ENCODE measurements at places on chromosomes 7 and 10.

DNA sequence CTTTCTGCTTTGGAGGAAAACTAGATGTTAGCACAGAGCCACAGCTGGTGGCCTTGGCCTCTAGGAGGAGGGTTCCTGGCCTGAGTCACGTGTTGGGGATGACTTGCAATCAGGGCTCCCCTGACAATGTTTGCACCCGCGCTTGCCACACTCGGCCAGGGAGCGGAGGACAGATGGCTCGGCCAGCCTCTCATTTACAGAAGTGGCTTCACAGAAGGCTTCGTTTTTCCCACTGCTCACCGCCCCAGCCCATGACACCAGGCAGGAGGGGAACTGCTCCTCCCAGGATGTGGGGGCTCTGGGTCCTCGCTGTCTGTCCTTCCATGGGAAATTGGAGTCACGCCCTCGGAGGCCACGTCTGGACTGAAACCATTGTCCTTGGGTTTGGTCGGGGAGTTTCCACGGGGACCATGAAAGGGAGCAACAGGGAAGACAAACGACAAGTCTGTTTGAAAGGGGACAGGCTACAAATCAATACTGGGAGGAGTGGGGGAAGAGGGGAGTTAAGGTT is 49.6 kb upstream of the UBE3C start:
- DNase-seq, result no peak

DNA sequence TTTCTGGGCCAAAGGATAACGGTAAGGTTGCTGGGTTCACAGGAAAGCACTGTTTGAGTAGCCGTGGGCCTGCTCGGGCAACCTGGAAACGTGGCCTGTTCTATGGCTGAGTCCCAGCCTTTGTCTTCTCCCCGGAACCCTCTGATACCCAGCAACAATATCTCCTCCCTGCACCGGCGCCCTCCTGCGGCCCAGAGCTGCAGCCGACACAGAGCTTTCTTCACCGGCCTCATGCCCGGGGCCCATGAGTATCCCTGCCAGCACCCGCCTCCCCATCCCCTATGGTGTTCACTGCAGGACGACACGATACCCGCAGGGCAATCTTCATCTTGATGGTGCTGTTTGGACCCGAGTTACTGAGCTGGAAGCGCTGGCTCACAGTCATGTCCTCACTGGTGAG is 38.6 kb upstream of the NCAPG2 start:
- DNase-seq, result peak; percentile 73

GRCh38 chr7:74489997-74490945 is 36.6 kb downstream of the GTF2IRD1 start:
- no peak for DNase-seq

DNA sequence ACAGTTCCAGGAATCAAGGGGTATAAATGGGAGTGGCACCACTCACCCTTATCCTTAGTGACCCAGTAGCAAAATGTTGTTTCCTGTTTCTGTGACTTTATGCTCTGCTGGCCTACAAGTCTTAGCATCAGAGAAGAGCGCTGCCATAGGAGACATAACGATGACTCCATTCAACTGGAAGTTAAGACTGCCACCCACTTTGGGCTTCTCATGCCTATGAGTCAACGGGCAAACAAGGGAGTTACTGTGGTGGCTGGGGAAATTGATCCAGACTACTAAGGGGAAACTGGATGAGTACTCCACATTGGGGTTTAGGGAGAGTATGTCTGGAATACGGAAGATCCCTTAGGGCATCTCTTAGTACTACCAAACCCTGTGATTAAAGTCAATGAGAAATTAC is 40.6 kb upstream of the PIK3CG start:
- no peak for DNase-seq

DNA sequence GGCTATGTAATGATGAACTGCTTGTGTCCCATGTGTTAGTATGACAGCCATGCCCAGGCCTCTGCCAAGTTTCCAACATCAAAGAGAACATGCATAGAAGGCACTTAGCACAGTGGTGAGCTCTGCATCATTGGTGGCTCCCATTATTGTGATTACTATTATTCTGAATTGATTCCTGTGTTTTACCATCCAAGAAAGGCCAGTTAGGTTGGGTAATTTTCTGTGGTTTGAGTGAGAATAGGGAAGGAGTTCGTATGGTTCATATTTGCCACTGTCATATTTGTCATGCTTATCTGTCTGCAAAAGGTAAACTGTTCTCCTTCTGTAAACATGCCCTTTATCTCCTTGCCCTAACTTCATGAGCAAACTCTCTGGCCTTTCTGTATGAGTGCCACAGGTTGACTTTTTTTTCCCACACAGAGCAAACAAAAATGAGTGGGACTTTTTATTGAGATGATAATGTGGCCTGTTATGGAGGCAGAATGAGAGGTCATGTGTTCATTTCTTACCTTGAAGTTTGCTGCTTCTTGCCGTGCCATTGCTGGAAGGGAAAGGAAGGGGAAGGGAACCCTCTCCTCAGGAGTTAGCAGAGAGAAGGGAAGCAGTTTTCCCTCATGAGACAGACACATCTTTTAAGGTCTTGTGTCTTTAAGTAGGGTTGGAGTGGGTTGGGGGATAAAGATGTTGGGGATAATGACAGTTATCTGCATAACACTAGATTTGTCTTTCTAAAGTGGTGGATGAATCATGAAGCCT is 301.9 kb downstream of the LRMDA start:
- no peak for DNase-seq

DNA sequence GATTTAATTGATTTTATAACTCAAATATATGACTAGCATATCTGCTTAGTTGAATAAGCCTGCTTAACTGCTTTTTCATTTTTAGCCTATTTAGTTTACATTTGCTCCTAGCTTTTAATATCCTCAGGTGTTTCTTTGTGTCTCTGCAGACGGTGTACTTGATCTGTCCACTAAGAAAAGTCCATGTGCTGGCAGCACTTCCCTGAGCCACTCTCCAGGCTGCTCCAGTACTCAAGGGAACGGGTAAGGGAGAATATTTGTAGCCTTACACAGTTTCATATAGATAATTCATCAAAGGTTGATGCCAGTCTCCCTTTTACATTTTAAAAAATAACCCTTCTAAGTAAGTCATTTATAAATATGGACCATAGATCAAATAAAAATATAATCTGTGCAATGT is 119.9 kb downstream of the LCOR start:
- no peak for DNase-seq

GRCh38 chr10:81662837-81663236 is 212.2 kb upstream of the NRG3 start:
- no peak for DNase-seq

DNA sequence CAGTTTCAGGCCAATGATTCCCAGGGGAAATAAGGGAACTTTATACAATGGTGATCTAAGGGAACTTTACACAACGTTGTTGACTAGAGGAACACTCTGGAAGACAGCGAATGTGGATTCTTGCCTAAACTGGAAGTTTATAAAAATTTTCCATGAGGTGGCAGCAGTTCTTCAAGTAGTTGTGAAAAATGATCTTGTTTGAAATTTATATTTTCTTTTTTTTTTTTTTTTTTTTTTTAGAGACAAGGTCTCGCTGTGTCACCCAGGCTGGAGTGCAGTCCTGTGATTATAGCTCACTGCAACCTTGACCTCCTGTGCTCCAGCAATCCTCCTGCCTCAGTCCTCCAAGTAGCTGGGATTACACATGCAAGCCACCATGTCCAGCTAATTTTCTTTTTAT is 32.1 kb upstream of the GTF2I start:
- no peak for DNase-seq

- no peak for DNase-seq
These were observed 486.4 kb downstream of the MAGI2 start for GRCh38 chr7:78967046-78967445.

- DNase-seq, result peak; percentile 71
These were observed 87.0 kb downstream of the PTPRN2 start for GRCh38 chr7:158500651-158501052.

GRCh38 chr10:25063157-25063556 is 46.7 kb downstream of the THNSL1 start:
- no peak for DNase-seq

DNA sequence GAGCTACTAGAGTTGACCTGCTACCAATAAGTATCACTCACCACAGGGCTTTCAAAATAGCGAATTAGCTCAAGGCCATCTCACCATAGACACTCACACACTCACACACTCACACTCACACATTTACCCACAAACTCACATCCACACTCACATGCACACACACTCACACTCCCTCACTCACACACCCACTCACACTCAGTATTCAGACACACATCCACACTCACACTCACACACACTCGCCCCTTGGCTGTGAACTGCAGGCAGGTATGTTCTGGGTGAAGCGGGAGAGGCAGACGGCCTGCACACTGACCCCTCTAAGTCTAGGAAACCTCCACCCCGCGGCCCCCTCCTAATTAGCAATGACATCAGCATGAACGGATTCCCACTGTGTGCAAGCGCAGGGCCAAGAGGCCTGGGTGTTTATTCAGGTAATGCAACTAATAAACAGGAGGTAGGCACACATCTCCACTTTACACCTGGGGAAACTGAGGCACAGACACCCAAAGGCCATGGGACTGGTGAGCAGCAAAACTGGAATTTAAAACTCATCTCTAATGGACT is 94.6 kb downstream of the ADARB2 start:
- no peak for DNase-seq

DNA sequence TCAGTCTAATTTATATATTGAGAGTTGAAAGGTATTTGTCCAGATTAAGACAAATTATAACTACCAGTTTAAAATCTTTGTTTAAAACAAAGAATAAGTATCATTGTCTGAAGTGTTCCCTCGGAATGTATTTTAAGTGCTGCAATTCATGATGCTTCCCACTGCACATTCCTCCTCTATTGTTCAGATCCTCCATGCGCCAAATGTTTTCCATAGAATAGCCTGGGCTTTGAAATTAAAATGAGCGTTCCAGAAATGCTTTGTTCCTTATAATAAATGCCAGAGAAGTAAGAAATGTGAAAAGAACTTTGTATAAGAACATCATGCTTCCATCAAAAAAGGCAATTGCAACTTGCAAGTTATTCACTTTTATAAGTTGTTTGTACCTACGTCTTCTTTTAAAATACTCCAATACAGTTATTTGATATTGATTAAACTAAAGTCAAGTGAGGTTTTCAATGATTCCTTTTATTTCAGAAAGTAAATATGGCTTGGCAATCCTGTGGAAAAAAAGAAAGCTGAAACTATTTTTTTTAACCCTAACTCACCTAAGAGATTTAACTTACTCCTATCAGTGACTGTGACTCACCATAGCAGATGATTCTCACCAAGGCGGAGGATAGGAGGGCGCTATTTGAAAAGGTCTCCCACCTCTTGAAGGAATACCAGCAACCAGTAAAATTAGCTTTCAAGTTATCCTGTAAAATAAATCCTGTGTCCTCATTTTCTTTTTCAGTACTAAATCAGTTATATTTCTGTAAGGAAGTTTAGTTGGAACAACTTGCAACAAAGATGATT is 85.8 kb downstream of the CTNNA3 start:
- DNase-seq, result peak; percentile 57

DNA sequence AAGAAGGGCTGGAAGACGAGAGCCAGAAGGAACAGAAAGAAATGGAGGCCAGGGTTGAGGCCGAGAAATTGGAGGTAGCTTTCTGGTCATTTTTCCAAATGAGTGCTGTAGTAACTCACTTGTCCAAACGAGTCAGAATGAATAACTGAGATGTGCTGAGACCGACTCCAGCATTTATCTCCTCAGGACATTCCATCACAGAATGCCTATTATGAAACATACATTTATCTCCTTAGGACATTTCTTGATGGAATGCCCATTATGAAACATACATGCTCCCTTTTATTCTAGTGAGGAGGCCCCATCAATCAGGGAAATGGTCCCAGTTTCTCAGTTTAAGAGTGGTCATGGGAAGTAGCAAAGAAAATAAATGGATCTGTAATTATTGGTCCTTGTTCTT is 16.5 kb downstream of the AVL9 start:
- DNase-seq, result no peak

DNA sequence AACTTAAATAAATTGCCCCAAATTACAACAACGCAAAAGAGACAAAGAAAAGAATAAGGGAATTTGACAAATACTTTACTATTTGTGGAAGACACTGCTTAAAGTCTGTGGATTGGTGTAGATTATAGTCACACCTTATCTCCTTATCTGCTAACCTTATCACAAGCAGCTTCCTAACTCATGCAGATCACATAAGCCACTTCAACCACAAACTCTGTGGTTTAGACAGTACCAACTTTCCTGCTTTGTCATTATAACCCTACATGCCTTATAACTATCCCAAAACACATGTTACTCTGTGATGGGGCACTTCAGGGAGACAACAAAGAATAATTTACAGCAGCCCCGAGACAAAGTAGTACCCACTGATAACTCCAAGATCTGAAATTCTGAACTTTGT is 41.5 kb upstream of the PPP3CB start:
- DNase-seq, result no peak

- no peak for DNase-seq
These were observed 164.6 kb upstream of the SH2B2 start for GRCh38 chr7:102122026-102122425.

GRCh38 chr7:108028111-108028510 is 25.1 kb upstream of the LAMB1 start:
- no peak for DNase-seq

DNA sequence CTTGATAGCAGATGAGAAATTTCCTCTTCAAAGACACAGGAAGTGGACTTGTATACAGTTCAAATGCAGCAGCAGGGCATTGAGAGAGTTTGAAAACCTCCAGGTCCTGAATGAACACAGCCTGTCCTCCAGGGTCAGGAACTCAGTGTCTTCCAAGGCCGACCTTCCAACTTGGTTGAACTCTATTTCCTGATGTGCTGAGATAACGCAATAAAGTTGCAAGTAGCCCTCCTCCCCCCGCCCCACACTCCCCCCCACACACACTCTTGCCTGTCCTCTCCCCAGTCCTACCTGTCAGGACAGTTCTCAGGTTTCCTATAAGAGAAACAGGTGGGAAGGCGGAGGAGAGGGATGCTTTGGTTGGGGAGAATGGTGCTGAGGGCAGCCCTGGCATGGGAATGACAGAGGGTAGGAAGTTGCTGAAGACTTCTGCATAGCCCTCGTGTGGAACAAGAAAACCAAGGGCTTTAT is 90.0 kb downstream of the CCDC71L start:
- no peak for DNase-seq

DNA sequence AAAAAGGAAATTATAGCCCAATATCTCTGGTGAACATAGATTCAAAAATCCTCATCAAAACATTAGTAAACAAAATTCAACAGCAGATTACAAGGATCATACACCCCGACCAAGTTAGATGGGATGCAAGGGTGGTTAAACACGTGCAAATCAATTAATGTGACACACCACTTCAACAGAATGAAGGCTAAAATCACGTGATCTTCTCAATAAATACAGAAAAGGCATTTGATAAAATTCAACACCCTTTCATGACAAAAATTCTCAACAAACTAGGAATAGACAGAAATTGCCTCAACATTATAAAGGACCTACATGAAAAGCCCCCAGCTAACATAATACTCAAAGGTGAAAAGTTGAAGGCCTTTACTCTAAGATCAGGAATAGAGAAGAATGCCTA is 590.8 kb upstream of the FZD8 start:
- DNase-seq, result no peak

DNA sequence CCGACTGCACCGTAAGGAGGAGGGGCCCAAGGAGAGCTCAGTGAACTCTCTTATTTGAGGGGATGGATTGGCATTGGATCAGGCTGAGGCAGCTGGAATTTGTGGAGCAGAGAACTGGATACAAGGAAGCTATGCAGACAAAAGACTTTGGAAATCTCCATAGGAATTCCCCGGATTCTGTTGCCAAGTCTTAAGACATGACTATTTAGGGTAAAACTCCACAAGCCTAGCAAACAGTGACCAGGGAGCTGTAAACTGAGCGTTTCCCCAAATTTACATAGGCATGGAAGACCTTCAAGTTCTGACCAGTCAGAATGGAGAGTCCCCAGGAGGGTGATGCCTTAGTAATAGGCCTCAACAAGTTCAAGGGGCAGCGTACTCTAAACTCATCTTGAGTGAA is 82.5 kb upstream of the PCBD1 start:
- peak; percentile 80 for DNase-seq

Data from GM23338 (cell line).